ENCODE measurements at places on chromosomes 7 and 10.

DNA sequence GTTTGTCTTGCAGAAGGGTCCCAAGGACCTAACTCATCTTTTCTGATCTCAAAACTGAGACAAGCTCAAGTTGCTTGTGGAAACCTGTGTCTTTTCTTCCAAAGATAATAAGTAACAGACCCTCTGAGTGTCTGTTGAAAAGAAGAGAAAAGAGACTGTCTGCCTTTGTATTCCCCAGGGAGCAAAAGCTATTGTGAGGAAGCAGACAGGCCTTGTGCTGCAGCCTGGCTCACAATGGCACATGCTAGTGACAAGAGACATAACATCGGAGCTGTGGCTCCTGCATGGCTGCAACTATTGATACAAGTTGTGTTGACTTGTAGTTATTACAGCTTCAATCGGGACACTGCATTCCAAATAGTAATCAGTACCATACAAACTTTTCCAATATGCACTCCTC lies 202.9 kb downstream of the DKK1 start:
- DNase-seq, result peak; percentile 65

DNA sequence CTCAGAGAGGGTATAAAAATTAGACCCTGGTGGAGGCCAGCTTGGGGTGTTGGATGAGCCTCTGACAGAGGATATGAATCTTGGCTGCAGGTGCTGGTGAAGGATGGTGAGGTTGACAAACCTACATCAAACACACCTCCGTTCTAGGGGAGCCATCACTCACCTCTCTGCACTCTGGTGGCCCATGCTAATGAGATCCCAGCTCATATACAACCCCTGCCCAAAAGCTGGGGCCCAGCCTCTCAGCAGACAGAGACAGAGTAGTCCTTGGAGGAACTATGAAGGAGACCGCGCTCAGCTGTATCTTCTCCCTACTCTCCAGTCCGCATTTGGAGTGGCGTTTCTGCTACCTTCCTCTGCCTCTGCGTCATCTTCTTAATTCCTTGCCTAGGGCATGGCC lies 83.1 kb upstream of the SORCS3 start:
- no peak for DNase-seq

- DNase-seq, result no peak
Observed at GRCh38 chr10:93198401-93199131, 124.9 kb downstream of the CYP26A1 start.

DNA sequence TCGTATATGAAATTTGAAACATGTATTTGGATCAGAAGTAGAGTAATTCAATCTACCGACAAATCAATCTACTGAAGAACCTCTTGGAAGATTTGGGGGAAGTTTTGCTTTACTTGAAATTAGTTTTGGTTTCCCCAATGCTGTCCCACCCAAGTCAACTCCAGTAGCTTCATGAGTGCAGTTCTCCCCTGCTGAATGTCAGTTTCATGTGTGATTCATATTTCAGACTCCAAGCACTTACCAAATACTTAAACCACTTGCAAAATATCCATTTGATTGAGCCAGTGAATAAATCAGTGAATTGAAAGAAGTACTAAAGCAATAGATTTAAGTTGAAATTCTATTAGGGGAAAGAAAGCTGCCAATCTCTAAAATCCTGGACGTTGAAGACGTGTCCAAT lies 9.3 kb downstream of the CALML5 start:
- no peak for DNase-seq

GRCh38 chr10:100886091-100886490 lies 26.7 kb upstream of the SLF2 start:
- DNase-seq, result no peak

- peak; percentile 22 for DNase-seq
Observed at GRCh38 chr10:71772832-71773220, 494 bp downstream of the VSIR start.

GRCh38 chr7:65955718-65956117 lies 26.3 kb downstream of the GUSB start:
- no peak for DNase-seq

DNA sequence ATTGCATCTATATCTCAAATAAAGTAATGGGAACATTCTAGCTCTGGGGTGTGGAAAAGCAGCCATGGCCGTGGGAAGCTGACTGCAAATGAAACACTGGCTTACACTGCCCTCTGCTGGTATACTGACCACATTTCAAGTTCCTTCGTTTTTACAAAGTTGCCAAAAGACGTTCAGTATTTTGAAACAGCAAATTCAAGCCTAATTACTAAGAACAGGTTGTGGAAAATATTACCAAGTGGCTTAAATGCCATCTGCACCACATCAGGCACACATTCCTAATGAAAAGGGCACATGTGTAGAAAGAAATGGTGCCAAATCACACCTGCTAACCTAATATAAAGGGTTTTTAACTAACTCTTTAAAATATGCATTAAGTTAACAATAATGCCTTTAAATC lies 83.9 kb downstream of the JAZF1 start:
- peak; percentile 60 for DNase-seq

DNA sequence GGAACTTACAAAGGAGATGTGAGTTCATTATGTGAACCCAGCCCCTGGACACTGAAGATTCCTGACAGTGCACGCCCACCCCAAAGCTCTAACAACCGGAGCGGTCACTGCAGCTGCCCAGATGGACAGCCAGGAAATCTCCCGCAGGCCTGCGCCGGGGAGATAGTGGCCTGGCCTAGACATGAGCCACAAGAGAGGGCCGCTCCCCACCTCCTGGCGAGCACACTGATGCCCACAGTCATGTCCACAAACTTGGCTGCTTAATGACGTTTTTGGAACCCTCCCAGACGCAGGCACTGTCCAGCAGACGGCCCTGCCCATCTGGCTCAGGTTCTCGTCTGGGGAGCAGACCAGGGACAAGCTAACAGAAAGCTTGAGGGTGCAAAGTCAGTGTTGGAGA lies 34.2 kb downstream of the TCERG1L start:
- DNase-seq, result no peak

GRCh38 chr7:134669845-134670373 lies 23.3 kb downstream of the BPGM start:
- DNase-seq, result no peak

GRCh38 chr7:22138106-22138505 lies 192.4 kb upstream of the CDCA7L start:
- DNase-seq, result no peak

DNA sequence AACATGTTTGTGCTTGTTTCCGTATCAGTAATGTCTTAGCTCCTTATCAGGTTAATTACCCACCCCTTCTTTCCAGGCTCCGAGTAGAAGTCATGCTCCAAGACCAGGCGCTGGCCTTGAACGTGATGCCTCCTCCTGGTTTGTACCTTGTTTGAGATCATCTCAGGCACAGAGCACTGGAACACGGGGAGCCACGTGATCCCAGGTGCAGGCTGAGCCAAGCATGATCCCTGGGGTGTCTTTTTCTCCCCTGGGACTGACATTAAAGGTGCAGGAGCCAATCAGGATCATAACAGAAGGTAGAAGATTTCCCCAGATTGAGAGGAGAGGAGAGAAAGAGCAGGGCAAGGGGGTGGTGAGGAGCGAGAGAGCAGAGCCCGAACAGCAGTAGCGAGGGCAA lies 626.1 kb upstream of the GALNT17 start:
- DNase-seq, result no peak

DNA sequence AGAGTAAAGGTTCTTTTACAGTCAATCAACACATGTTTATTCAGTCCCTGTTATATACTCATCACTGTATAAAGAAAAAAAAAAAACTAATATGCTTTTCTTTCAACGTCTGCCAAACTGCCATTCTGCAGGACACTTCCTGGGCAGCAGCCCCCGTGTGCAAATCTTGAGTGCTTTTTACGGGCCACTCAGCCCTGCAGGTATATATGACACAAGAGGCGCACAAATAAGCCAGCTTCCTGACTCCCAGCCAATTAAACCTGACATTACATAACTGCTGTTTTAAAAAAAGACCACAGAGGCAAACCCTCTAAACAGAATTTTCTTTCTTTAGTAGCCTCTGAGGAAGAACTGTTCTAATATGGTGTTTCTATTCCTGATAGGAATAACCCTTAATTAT lies 263.0 kb upstream of the NEBL start:
- DNase-seq, result no peak

DNA sequence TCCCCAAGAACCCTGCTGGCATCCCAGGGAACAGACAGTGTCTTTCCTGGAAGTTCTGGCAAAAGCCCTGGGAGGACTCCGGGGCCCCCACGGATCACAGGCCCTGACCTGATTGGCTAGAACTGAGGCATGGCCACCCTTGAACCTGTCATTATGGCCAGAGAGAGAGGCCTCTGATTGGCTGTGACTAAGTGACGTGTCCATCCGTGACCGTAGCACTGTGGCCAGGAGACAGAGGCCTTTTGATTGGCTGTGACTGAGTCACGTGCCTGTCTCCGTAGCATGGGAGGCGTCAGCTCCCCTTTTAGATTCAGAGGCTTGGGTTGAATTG lies 163.8 kb downstream of the RGS10 start:
- DNase-seq, result no peak

DNA sequence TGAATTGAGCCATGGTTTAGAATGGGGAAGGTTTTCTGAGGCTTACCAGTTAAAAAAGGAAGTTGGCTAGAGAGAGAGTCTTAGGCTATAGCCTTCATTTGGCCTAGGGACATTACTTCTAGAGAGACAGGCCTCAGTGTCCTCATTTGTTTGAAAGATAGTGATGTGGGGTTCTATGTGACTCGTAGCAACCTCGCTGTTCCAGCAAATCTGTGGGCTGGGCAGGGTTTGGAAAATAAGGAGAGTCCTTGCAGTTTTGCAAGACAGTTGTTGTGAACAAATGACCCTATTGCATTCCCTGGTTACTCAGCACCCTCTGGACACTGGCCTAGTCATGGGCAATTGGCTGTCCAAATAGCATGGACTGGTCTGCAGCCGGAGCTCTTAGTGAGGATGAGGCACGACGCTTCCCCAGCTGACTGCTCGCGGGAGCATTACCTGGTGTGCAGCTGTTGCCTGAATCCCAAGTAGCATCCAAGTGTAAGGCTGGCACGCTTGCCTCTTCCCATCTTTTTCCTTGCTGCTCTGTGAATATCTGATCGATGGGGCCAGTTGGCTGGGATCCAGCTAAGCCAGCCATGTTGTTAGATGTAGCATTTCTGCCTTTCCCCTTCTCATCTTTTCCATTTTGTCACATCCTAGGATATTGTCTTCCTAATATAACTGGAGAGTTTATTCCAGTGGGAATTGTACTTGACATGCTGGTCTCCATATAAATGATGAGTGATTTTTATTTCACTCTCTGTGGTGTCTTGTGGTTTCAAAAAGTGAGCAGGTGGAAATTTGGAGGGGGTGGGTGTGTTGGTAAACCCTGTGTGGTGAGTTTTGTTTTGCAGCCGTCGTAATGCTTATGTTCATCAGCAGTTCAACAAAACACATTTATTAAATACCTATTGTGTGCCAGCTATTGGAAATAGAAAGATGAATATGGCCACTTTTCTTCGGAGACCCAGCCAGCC lies 99.8 kb downstream of the SND1 start:
- DNase-seq, result peak; percentile 31

GRCh38 chr7:138797715-138798320 lies at the start of the genes ATP6V0A4 and TMEM213:
TSS of gene ATP6V0A4 (minus strand) at chr7:138798196. CDS start at chr7:138771247, 26,949 bp downstream.
TSS of gene TMEM213 (plus strand) at chr7:138797994. CDS start at chr7:138798105, 111 bp downstream.
- DNase-seq, result no peak

DNA sequence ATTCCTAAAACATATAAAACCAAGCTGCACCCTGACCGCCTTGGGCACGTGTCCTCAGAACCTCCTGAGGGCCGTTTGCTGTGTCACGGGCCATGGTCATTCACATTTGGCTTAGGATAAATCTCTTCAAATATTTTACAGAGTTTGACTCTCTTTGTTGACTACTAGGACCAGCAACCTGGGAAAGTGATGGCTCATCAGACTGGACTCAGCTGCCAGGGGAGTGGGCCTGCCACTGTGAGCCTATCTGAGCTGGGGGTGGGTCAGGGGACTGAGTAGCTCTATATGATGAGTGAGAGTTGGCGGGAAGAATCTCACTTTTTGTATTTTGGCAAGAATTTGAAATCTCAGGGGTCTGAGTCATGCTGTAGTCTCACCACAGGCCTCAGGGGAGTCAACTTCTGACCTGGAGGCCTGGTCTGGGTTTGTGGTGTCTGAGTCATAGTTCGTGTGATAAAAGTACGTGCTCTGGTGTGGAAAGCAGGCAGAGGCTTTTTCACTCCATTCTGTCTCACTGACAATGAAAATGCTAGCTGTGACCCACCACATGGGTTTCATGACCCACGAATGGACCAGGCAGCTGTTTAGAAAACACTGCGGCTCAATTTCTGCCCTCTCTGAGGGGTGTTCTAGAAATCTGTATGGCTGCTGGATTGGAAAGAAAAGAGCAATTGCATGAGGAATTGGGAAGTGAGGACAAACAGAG lies 4.2 kb upstream of the UPP1 start:
- no peak for DNase-seq

DNA sequence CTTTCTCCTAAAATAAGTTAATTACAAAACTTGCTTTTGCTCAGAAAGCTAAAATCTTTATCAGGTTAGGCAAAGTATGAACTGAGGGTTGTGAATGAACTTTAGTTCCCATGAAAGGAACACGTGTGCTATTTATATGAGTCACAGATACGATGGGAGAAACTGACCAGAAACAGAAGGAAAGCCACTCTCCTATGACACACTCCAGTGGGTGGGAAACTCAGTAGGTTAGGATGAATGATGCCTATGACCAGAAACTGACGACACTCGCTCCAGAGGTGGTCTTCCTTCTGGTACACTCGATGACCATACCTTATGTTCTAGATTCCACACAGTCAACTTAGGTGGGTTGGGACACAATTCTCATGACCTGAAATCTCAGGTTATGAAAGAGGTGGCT lies 215.7 kb upstream of the INHBA start:
- DNase-seq, result no peak

GRCh38 chr10:34444223-34445183 lies 370.6 kb downstream of the PARD3 start:
- no peak for DNase-seq

- DNase-seq, result no peak
Observed at GRCh38 chr10:104297697-104298660, 29.0 kb downstream of the GSTO2 start.

DNA sequence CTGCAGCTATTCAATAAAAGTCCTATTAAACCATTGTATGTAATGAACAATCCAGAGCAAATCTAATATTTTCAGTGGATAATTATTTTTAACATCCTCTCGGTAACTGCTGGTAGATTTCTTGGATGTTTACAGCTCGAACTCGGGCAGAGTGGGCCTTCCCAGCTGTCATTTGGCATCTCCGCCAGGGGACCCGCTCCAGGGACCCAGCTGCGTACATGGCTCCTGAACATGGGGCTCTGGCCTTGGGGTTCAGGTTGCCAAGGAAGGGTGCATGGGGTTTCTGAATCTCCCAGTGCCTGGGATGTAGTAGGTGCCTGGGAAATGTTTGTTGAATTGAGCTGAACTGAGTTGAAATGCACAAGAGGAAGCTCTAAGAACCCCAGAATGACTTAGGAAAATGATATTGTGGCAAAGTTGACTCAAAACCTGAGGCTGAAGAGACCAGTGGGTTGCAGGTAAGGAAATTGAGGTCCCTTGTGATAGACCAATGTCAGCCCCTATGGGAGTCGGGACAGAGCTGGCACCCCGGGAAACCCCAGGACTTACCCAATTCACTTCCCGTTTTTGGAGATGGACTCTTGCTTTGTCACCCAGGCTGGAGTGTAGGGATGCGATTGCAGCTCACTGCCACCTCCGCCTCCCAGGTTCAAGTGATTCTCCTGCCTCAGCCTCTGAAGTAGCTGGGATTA lies 228.4 kb downstream of the CUX1 start:
- DNase-seq, result no peak

- DNase-seq, result no peak
Observed at GRCh38 chr7:159128767-159129166, 15.9 kb downstream of the VIPR2 start.

- DNase-seq, result no peak
Observed at GRCh38 chr10:69748621-69749020, 53.1 kb upstream of the COL13A1 start.

- no peak for DNase-seq
Observed at GRCh38 chr10:90274721-90275468, 573.5 kb downstream of the KIF20B start.

- DNase-seq, result no peak
Observed at GRCh38 chr7:106756884-106757283, 95.9 kb upstream of the CCDC71L start.

All from retina (tissue), 1 donor.